SW480 (cell line): ENCODE measurements at places on chromosomes 2 and 18.

GRCh38 chr2:216082805-216083204 is 1.1 kb downstream of the TMEM169 start:
- DNase-seq = peak; percentile 42

- DNase-seq = no peak
These were observed 18.8 kb downstream of the UXS1 start for GRCh38 chr2:106175086-106175850.

- DNase-seq = no peak
These were observed 12.5 kb downstream of the RASGRP3 start for GRCh38 chr2:33488715-33489540.

- DNase-seq = no peak
These were observed 30.6 kb upstream of the EPC2 start for GRCh38 chr2:148614014-148614321.

GRCh38 chr2:134417968-134418582 is 164.2 kb downstream of the MGAT5 start:
- no peak for DNase-seq
